GM23338 (cell line): ENCODE measurements at places on chromosomes 3 and 15.
A peak's percentile ranks its signal among the peaks of the same experiment; 100 is the strongest.

DNA sequence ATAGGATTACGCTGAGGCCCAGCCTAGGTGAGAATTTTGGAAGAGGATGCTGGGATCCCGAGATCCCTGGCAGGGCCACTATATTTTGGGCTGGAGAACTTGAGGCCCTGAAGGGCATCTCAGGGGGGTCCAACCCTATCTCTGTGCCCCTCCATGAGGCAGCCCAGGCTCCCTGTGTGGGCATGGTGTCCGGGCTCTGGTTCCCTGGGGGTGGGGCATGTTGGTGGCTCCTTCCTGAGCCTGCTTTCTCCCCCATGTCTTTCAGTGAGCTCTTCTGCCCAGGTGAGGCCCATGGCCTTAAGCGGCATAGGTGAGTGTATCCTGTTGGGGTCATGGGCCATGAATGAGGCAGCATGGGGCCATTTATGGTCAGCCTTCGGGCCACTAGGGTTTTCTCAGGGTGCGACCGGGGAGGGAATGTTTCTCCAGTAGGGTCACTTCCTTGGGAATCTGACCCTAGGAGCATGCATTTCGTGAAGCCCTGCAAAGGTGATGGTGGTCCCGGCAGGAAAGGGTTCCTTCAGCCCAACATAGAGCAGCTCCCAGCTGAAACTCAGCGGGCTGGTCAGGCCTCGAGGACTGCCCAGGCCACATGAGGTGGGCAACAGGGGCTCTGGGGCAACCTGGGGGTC is 191.3 kb downstream of the UBE3A start:
- H3K36me3 ChIP-seq, result no peaks in the 10 kb centered on the region
- DNase-seq, result no peak
- H3K4me1 ChIP-seq, result no peaks in the 10 kb centered on the region

DNA sequence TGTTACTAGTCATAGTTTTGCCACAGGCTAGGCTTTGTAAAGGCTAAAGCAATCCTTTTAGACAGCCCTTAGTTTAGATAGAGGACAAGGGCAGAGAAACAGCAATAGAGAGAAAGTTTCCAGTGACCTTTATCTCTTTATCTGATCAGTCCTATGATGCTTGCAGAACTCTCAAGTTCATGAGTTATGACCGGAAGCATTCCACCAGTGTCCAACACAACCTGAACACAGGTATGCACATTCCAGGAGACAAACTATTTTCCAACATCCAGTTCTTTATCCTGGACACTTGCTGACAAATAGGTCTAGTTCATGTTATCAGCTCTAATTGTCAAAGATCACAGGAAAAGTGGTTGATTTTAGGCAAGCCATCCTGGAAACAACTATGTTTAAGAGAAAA is 422.2 kb downstream of the MAGI1 start:
- no peaks in the 10 kb centered on the region for H3K36me3 ChIP-seq
- H3K27me3 ChIP-seq, result no peaks in the 10 kb centered on the region
- H3K4me1 ChIP-seq, result peaks cover 14% of the 10 kb centered on the region
- no peak overlapping the region for H3K4me3 ChIP-seq
- no peak overlapping the region for H3K27ac ChIP-seq
- DNase-seq, result no peak

DNA sequence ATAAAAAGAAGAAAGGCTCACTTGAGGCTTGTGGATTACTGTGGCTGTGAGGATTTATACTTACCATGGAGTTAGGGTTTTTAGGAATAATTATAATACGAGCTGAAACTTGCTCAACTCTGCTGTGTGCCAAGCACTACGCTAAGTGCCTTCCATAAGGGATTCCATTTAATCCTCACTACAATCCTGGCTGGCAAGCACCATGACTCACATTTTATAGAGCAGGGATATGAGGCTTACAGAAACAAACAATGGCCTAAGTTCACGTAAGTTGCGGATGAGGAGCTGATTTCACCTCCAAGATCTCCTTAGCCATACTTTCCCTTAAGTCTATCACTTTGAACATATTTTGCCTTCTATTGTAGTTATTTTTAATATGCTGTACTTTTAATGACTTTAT is 43.9 kb upstream of the ARL8B start:
- no peak for DNase-seq
- no peak overlapping the region for H3K4me3 ChIP-seq
- no peaks in the 10 kb centered on the region for H3K4me1 ChIP-seq
- no peaks in the 10 kb centered on the region for H3K36me3 ChIP-seq

- H3K36me3 ChIP-seq, result peaks cover 9% of the 10 kb centered on the region
- no peak overlapping the region for H3K27ac ChIP-seq
Observed at GRCh38 chr15:64379216-64379960, 1.9 kb downstream of the PCLAF start.

- H3K27ac ChIP-seq, result peak overlapping the region; percentile 94
- peaks cover 30% of the 10 kb centered on the region for H3K36me3 ChIP-seq
- H3K4me1 ChIP-seq, result peaks cover 44% of the 10 kb centered on the region
- DNase-seq, result peak; percentile 93
Observed at GRCh38 chr3:39404943-39405686, 1.4 kb upstream of the RPSA start.

DNA sequence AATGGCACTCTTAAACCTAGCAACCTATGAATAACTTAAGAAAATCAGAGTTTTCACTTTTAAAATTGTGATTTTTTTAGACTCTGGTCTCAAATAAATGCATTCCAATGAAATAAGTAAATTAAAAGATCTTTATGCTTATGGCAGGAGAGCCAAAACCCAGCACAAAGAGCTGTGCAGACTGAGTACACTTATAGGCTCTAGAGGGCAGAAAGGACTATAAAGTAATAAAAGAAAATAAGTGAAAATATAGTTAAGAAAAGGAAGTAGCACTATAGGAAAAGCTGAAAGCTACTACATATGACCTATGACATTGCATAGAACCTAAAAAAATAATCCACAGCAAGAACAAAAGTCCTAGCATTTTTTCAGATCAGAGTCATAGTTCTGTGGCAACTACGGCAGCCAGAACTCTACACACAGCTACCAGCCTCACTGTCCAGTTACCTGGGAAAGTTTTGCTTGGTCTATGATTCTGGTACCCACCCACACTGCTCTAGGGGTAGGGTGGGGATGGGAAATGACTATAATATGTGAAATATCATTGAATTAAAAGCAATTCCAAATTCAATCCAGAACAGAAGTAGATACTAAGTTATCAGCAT is 30.5 kb downstream of the CLASP2 start:
- no peak overlapping the region for H3K27ac ChIP-seq
- H3K4me1 ChIP-seq, result no peaks in the 10 kb centered on the region
- H3K36me3 ChIP-seq, result no peaks in the 10 kb centered on the region; the same call in 1 of the 2 replicates
- DNase-seq, result no peak
- H3K4me3 ChIP-seq, result no peak overlapping the region

DNA sequence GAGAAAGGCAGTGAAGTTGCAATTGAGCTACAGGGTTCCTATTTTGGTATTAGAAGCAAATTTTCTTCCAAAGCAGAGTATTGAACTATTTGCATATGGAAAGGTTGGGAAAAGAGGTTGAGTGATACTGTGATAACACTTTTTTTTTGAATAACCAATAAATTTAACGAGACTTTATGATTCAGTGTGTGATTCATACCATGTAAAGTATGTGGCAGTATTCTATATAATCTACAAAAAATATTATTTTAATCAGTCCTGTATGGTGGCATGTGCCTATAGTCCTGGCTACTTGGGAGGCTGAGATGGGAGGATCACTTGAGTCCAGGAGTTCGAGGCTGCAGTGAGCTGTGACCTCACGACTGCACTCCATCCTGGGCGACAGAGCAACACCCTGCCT is 206.9 kb downstream of the BBX start:
- H3K4me3 ChIP-seq, result no peak overlapping the region
- H3K36me3 ChIP-seq, result 0 out of 2 replicates have a peak, but pooled peaks cover 6% of the 10 kb centered on the region
- no peak overlapping the region for H3K27ac ChIP-seq
- H3K27me3 ChIP-seq, result no peaks in the 10 kb centered on the region

DNA sequence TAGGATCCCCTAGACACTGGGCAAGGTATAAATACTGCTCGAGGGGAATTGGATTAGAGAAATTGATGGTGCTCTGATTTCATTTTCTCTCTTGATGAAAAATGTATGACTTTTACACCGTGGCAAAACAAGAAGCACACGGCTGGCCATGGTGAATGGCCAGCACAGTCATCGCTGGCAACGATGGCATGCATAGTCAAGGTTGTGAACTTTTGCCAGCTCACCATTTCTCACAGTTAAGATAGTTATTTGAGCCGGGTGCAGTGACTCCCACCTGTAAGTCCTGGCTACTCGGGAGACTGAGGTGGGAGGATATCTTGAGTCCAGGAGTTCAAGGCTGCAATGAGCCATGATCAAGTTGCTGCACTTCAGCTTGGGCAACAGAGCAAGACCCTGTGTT is 95.4 kb downstream of the HMG20A start:
- no peaks in the 10 kb centered on the region for H3K27me3 ChIP-seq
- peaks cover 14% of the 10 kb centered on the region for H3K4me1 ChIP-seq
- H3K4me3 ChIP-seq, result no peak overlapping the region
- no peaks in the 10 kb centered on the region for H3K36me3 ChIP-seq
- DNase-seq, result no peak

GRCh38 chr15:39056357-39056756 is 491.7 kb upstream of the RASGRP1 start:
- no peak overlapping the region for H3K4me3 ChIP-seq
- H3K36me3 ChIP-seq, result no peaks in the 10 kb centered on the region
- no peaks in the 10 kb centered on the region for H3K27me3 ChIP-seq
- H3K27ac ChIP-seq, result no peak overlapping the region
- peaks cover 7% of the 10 kb centered on the region; the same call in 1 of the 2 replicates for H3K4me1 ChIP-seq
